ENCODE measurements at places on chromosomes 13 and 19. TPM values are rescaled to one million over a fixed set of nuclear protein-coding genes. Genes with fewer than 3 reads are reported as not detected.

DNA sequence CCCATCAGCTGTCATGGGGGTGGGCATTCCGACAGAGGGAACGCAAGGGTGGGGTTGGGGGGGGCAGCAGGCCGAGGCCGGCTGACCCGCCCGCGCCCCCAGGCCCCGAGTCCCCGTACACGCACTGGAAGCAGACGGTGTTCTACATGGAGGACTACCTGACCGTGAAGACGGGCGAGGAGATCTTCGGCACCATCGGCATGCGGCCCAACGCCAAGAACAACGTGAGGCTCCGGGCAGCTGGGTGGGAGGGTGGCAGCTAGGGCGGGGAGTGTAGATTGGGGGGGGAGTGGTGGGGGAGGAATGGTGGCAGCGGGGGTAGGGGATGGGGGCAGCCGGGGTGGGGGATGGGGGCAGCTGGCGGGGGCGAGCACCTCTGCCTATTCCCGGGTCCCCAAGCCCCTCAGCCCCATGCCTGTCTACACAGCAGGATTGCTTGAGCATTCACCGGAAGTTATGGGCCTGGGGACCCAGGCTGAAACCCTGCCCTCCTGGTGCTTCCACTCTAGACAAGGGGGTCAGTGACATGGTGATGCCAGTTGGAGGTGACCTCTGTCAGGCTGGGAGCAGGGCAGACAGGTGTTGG lies 2.8 kb upstream of the ADM5 start:
- no peak for DNase-seq

Gene JUNB
- total RNA-seq = 115 TPM

Gene ZNF470
- 2.3 TPM for total RNA-seq

Gene CNN1
- total RNA-seq = 93.9 TPM

Gene POSTN
- total RNA-seq = not detected
